ENCODE measurements at places on chromosomes 1 and 21. TPM values are rescaled to one million over a fixed set of nuclear protein-coding genes. Genes with fewer than 3 reads are reported as not detected.

GRCh38 chr1:178438432-178438831, 58.3 kb downstream of the CLEC20A start:
- no peak for DNase-seq
- H3K4me3 ChIP-seq, result no peak overlapping the region
- no peak overlapping the region for H3K27ac ChIP-seq
- no peaks in the 10 kb centered on the region for H3K36me3 ChIP-seq
- no peaks in the 10 kb centered on the region for H3K27me3 ChIP-seq
- no peaks in the 10 kb centered on the region for H3K4me1 ChIP-seq

- H3K27ac ChIP-seq, result no peak overlapping the region
- H3K27me3 ChIP-seq, result peaks cover 2% of the 10 kb centered on the region
- no peaks in the 10 kb centered on the region for H3K4me1 ChIP-seq
- no peaks in the 10 kb centered on the region for H3K36me3 ChIP-seq
Observed at GRCh38 chr1:22761101-22761500, 50.5 kb downstream of the EPHB2 start.

LCE2A gene
- total RNA-seq, result not detected

PRELP gene
- total RNA-seq, result not detected

DMRTA2 gene
- not detected for total RNA-seq

LHX8 gene
- total RNA-seq, result not detected

OR2W3 gene
- 0.30 TPM for total RNA-seq

RNU1-4 gene
- total RNA-seq, result 1,691 TPM
